ENCODE measurements at places on chromosomes 1 and 21.
A peak's percentile ranks its signal among the peaks of the same experiment; 100 is the strongest.

- no peak for DNase-seq
These were observed 122.1 kb downstream of the SIM2 start for GRCh38 chr21:36821032-36821299.

- DNase-seq, result no peak
These were observed 23.7 kb downstream of the PSMG1 start for GRCh38 chr21:39159342-39160063.

DNA sequence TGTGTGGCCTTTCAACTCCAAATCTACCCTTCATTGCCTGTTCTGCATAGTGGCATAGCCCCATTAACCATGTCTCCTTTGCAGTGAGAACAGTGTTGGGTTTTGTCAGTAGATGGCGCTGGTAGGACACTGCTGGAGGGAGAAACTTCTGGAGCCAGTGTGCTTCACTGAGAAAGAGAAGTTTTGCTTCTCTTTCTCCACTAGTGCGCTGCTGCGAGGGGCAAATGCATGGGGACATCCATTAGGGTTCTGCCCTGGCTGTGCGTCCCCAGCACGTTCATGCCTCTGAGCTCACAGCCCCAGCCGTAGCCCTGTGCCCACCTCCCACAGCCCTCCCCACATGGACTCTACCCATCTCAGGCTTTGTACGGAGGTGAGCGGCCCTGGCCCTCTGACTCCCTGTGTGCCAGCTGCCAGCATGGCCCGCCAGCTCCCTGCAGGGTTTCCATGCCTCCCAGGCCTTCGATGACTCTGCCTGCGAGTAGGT, 53.1 kb downstream of the RIMS3 start:
- DNase-seq, result peak; percentile 66

- peak; percentile 23 for DNase-seq
These were observed 66.7 kb downstream of the SLC45A1 start for GRCh38 chr1:8384577-8384976.

- DNase-seq, result no peak
These were observed 4.5 kb upstream of the TOR3A start for GRCh38 chr1:179077396-179077795.

GRCh38 chr1:33925586-33925985, 61.7 kb downstream of the HMGB4 start:
- no peak for DNase-seq

DNA sequence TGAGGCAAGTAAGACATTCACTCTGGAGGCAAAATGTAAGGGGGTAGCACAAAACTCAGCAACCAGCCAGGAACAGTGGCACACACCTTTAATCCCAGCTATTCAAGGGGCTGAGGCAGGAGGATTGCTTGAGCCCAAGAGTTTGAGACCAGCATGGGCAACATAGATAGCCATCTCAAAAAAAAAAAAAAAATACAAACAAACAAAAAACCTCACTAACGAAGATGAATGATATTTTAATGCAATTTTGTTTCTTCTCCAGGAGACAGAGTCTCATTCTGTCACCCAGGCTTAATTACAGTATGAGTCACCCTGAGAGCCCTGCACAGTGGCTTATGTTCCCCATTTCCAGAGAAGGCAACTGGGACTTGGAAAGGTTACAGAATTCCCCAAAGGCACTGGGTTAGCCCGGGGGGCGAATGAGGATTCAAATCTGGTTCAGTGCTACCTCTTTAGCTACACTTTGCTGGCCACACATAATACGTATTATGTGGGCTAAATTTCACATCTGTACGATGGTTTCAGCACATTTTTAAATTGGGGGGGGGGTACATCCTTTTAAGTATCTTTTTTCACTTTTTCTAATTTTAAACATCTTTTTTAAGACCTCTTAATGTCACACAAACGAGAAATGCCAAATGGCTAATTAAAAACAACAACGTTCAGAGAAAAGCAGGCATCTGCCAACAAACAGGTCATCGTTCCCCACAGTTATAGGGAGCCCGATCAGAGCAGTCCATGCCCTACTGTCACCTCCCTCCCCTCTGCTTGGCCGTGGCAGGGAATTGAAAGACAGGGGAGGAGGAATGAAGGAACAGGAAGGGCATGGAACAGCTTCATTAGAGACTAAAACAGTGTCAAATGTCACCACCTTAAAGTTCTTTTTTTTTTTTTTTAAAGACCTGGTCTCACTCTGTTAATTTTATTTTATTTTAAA, 3.5 kb downstream of the CELA2A start:
- no peak for DNase-seq

GRCh38 chr1:203359010-203359571, 8.2 kb upstream of the FMOD start:
- no peak for DNase-seq

DNA sequence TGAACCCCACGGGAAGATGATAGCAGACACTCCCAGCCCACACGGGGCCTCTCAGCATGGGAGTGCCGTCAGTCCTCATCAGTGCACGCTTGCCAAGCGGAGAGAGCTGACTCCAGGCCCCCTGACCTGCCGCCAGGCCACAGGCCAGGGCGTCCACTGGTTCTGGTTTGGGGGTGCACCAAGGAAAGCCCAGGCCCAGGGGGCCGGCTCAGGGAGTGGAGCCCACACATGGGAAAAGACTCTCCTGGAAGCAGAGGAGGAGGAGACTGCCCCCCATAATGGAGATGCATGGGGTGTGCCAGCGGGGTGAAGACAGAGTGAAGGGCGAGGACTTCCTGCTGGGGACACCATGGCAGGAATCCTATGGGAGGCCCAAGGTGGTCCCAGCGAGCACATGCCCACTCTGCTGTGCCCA, 6.4 kb downstream of the TRIM11 start:
- DNase-seq, result no peak

DNA sequence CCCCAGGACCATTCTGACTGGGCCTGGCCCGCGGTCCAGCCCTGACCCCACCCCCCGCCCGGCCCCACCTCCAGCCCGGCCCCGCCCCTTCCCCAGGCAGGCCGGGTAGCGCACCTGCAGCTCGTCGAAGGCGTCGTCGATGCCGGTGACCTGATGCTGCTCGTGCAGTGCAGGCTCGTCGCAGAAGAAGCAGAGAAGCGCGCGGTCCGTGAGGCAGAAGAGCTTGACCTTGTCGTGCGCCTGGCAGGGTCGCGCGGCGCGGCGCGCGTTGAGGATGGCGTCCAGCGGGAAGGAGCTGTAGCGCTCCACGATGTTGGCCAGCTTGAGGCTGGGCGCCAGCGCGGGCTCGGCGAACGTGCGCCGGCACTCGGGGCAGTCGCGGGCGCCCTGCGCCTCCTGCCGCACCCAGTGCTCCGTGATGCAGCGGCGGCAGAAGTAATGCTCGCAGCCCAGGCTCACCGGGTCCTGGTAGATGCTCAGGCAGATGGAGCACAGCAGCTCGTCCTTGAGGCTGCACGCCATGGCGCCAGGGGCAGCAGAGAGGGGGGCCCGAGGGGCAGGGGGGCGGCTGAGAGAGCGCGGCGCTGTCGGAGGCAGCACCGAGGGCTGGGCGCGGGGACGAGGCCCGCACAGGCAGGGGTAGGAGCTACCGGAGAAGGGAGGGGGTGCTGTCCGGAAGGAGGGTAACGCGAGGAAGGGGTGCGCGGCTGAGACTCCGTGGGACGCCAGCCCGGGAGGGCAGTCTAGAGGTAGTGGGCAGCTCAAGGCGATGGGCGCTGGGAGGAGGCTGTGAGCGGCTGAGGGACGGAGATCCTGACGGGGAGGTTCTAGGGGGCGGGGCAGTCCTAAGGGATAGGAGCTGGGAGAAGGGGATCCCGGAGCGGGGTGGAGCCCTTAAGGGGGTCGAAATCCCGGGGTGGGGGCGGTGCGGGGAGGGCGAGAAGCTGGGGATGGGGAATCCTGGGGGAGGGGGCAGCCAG, 642 bp downstream of the TRIM62 start:
- DNase-seq, result no peak

- DNase-seq, result no peak
These were observed 27.2 kb downstream of the TCEANC2 start for GRCh38 chr1:54080598-54081049.

GRCh38 chr1:36327421-36328087, 4.1 kb upstream of the EVA1B start:
- DNase-seq, result no peak

Measured in dermis microvascular lymphatic vessel endothelial cell (primary cell).